ENCODE measurements at places on chromosomes 11 and 22. TPM values are rescaled to one million over a fixed set of nuclear protein-coding genes. Genes with fewer than 3 reads are reported as not detected.

Gene TMEM191C
- total RNA-seq, result 4.5 TPM

- no peaks in the 10 kb centered on the region for H3K27me3 ChIP-seq
- H3K36me3 ChIP-seq, result no peaks in the 10 kb centered on the region
- DNase-seq, result no peak
- H3K4me3 ChIP-seq, result no peak overlapping the region
- H3K4me1 ChIP-seq, result no peaks in the 10 kb centered on the region
Measured at GRCh38 chr11:69152733-69153421, 2.9 kb upstream of the SMIM38 start.

- no peak overlapping the region for H3K4me3 ChIP-seq
- DNase-seq, result no peak
- no peaks in the 10 kb centered on the region for H3K36me3 ChIP-seq
- H3K27me3 ChIP-seq, result no peaks in the 10 kb centered on the region
- H3K4me1 ChIP-seq, result no peaks in the 10 kb centered on the region
- no peak overlapping the region for H3K27ac ChIP-seq
Measured at GRCh38 chr22:38122616-38123015, 12.1 kb upstream of the BAIAP2L2 start.

- H3K27ac ChIP-seq, result no peak overlapping the region
- no peak for DNase-seq
- H3K27me3 ChIP-seq, result no peaks in the 10 kb centered on the region
- peaks cover 12% of the 10 kb centered on the region for H3K36me3 ChIP-seq
- peaks cover 28% of the 10 kb centered on the region for H3K4me1 ChIP-seq
Measured at GRCh38 chr22:40853961-40854360, 2.5 kb downstream of the ST13 start.

Measured in B cell (primary cell).